ENCODE measurements at places on chromosomes 2 and 18.

- DNase-seq = no peak
These were observed 1157.9 kb upstream of the LRRTM1 start for GRCh38 chr2:81462420-81462819.

- DNase-seq = peak; percentile 96
These were observed 68.3 kb downstream of the SPTBN1 start for GRCh38 chr2:54524226-54524991.

DNA sequence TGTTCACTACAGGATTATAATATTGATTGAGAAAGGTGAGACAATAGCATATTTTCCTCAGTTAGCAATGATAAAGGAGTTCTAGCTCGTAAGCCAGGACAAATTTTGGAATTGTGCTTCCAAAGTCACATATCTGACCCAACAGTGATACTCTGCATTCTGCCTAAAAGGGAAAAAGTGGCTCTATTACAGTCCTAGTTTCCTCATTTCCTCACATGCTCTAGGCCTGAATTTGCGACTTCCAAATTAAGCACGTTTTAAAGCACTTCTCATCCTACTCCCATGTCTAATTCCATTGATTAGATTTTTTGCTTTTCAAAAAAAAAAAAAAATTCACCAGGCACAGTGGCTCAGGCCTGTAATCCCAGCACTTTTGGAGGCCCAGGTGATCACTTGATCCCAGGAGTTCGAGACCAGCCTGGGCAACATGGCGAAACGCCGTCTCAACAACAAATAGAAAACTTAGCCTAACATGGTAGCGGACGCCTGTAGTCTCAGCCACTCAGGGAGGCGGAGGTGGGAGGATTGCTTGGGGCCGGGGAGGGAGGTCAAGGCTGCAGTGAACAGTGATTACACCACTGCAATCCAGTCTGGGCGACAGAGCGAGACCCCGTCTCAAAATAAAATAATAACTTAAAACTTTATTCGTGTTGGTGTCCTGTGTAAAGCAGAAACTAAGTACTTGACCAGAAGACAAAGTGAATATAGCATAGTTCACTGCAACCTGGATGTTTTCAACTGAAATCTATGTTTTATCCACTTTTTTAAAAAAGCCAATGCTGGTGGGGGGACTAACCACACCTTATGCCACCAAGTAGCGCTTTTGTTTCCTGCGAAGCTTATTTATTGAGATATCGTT lies 1.5 kb downstream of the ESCO1 start:
- DNase-seq = no peak

DNA sequence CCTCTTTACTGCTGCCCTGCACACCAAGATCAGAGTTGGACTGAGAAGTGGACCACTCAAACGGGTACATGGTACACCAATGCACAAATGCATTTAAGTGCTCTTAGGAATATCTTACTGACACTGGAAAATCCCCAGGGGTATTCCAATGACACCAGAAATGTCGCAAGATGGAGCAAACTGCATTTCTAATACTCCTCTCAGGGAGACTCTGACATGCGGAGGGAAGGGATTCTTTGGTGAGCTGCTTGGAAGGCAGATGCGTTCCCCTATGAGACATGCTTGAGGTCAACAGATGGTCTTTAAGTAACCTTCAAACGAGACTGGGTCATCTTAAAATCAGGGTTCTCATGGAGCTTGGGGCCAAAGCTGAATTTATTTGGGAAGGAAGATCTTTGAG lies 521.8 kb upstream of the TCF4 start:
- DNase-seq = no peak

DNA sequence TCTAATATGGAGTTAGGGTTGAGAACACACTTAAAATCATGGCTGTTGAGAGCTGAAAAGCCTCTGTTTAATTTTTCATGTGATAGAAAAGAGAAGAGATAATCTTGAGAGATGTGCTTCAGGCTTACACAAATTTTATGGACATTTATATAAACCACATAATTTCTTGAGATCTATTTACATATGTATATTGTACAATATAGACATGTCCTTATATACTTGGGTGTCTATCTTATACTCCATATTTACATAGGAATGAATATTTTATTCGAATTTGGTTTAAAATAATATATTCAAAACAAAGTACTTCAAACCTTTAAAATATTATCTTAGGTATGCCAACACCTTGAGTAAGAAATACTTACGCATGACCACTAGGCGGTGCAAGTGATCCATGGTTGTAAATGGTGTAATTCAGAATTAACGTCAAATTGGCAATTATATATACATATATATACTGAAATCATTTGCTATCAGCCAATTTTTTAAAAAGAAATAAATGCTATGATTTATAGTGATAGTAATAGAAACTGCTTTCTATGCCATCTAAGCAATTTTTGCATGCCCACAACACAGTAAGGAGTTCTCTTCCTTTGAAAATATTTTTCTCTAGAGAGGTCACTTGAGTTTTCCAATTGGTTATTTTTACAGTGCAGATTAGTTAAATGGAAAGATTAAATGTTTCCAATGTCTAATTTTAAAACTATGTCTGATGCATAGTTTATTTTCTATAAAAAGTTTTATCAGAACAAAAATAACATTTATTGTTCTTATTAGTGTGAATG lies 37.6 kb upstream of the SPAG16 start:
- DNase-seq = no peak

GRCh38 chr2:217362710-217363109 lies 502.8 kb upstream of the TNP1 start:
- no peak for DNase-seq

- DNase-seq = no peak
These were observed 1.4 kb downstream of the RMC1 start for GRCh38 chr18:23504720-23505119.

DNA sequence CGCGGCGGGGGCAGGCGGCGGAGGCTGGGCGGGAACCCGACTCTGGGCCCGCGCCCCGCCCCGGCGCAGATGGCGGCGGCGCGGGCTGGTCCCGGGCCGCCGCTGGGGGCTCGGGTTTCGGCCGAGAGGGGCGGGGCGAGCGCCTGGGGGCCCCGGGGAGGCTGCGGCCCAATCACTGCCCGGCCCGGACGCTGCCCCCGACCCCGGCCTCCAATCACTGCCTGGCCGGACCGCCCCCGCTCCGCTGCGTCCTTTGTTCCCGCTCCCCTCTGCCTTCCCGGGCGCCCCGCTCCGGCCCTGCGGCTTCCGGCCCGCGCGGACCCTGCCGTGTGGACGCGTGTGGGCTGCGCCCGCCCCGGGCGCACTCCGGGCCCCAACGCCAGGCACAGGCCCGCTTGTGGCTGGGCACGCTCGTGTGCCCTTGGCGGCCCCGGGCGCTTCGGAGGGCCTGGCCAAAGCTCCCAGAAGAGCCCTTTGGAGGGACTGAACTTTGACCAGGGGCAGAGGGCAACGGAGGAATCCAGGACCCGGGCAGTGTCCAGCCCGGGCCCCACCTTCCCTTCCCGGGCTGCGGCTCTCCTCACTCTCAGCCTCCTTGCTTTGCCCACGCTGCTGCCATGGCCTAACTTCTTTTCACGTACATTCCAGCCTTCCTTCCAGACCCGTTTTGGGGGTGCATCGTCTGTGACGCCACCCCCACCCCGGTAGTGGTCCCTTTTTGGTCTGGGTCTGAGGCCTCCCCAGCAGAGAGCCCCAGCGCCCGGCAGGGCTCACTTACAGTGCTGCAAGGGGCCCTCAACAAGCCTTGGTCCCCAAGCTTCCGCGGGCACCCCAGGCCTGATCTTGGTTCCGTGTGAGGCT lies 27.1 kb upstream of the PTMA start:
- peak; percentile 64 for DNase-seq

- DNase-seq = no peak
These were observed 267.5 kb upstream of the SLC8A1 start for GRCh38 chr2:40719414-40719813.

GRCh38 chr18:24404591-24404990 lies 7.0 kb upstream of the OSBPL1A start:
- DNase-seq = no peak

DNA sequence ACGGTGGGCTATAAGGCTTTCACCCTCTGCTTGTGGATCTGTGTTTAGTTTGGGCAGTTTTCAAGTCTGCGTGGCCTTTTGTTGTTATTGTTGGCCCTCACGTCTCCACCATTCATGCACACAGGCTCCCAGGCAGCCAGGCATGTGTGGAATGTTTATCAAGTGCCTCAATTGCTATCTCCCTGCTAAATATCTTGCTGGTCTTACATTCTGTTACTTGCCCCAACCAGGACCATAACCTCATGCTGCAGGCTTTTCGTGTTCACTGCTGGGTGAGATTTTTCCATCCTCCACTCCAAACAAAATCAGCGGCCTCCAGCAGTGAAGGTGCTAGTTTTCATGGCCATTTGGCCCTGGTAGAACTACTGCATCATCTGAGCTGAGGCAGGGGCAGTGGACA lies 63.0 kb upstream of the DSC1 start:
- DNase-seq = no peak

DNA sequence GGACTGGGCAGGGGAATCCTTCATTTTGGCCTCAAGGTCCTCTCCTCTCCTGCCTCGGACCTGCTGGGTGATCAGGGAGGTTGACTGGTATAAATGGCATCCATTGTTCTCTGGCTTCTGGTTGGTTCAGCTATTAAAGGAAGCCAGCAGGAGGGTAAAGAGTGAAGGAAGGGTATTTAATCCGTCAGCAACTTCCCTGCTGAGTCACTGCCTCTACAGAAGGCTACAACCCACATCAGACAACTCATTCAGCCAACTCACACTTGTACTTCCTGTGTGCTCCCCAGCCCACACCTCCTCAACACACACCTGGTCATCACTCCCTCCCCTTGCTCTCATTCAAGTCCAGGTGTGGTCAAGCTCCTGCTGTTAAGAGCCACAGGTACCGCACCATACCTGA lies 68.3 kb upstream of the MRPS9 start:
- no peak for DNase-seq

DNA sequence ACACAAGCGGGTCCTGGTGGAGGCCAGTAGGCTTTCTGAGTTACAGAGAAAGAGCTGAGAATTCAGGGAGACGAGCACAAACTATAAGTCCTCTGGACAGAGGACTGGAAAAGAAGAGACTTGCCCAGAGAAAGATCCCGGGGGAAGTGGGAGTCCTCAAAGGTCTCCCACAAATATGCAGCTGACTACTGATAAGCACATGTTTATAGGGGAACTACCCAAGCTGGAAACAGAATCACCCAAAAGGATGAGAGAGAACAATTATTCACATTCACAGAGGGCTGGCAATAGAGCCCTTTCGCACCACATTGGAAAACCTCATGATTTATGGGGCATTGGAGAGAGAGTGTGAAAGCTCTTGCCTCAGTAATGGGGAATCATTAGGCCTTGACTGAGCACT lies 337.6 kb downstream of the IRS1 start:
- peak; percentile 45 for DNase-seq

DNA sequence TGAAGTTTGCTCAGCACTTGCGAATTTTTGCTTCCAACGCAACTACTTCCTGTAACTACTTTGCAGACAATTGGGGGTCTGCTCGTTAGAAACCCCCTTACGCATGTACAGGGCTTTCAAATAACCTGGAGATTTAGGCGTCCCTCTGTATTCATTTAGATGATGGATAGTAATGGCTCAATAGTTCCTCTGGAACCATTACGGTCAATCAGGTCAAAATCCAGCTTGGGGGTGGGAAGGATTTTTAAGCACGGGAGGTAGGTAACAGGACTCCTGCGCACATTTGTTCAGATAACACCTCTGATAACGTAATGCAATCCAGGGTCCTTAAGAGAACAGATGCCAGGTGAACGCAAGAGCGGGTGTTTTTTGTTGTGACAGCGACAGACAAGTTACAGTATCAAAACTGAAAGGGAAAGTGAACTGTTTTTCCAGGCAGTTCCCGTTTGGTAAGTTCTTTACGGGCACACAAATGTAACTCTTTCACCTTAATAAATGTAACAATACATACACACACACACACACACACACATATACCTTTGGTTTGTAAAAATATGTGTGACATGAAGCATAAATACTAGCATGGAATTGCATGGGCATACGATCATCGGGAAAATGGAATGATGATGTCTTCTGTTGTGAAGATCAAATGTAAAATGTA lies 3.8 kb upstream of the OSR1 start:
- no peak for DNase-seq
